ENCODE measurements at places on chromosomes 12 and 14.

DNA sequence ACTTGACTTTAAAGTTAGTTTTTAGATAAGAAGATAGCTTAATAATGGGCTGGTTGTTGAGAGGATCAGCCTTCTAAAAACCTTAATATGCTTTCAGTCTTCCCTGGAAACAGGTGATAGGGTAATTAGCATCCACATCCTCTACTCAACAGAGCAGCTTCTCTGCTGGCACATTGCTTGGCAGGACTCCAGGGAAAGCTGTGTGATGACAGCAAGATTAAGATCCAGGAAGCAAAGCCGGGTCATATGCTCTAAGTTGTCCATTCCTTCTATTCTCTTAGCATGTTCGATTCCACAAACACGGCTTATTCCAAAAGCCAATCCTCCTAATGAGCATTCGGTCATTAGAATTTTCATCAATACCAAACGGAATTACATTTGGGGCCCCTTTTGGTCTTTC lies 87.0 kb downstream of the HMGA2 start:
- DNase-seq = no peak

DNA sequence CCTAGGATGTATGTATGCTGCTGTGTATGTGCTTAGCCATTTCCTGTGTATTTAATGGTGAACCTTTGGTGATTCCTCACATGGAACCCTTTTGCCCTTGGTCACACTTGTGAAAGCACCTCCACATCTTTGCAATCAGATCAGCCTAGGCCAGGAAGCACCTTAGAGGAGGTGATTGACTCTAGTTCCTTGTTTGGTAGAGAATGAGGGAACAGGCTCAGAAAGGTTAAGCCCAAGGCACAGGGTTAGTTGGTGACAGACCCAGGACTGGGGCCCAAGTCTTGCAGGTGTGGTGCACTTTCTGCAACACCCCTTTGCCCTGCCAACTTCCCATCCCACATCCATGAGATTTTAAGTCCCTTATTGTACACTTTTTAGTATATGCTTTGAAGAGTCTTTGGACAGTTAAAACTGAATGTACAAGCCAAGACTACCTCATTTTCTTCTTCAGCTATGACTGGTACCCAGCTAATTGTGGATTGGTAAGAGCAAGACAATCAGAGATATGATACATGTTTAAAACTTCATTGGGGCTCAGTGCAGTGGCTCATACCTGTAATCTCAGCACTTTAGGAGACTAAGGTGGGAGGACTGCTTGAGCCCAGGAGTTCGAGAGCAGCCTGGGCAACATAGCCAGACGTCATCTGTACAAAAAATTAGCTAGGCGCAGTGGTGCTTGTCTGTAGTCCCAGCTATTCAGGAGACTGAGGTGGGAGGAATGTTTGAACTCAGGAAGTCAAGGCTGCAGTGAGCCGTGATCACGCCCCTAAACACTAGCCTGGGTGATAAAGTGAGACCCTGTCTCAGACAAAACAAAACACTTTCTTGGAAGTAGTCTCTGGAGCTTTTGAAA lies 71.1 kb downstream of the RASSF3 start:
- no peak for DNase-seq

- no peak for DNase-seq
Measured at GRCh38 chr12:116692605-116693004, 45.3 kb downstream of the SPRING1 start.

DNA sequence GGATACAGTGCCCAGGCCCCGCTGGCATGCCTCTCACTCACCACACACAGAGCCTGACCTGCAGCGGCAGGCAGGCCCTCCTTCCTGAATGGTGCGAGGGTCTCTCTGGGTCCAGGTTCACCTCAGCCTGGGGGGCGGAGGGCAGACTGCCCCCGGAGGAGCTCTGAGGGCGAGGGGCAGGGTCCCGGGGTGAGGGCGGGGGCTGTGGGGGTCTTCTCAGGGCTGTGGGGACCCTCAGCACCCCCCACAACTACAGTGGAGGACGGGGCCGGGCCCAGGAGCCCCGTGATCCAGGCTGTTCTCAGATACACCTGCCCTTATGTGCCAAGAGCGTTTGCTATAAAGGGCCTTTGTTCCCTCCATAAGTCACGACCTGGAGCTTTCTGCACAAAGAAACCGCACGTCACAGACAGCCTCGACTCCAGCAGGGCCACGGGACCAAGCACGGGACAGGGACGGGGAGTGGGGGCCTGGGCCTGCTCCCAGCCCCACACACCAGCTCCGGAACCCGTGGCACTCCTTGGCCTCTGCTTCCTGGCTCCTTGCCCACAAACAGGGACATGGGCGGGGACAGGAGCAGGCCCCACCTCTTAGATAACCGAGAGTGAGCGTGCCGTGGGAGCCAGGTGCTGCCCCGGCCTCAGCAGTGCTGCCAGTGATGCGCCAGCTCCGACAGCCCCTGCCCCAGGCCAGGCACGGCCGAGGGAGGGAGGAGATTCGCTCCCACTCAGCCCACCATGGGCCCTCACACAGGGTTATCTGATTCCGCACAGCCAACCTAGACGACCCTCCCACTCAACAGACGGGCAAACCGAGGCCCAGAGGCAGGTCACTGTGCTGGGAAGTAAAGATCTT lies 101.9 kb downstream of the RFLNA start:
- no peak for DNase-seq

- no peak for DNase-seq
Measured at GRCh38 chr14:104217486-104218360, 79.3 kb downstream of the KIF26A start.

DNA sequence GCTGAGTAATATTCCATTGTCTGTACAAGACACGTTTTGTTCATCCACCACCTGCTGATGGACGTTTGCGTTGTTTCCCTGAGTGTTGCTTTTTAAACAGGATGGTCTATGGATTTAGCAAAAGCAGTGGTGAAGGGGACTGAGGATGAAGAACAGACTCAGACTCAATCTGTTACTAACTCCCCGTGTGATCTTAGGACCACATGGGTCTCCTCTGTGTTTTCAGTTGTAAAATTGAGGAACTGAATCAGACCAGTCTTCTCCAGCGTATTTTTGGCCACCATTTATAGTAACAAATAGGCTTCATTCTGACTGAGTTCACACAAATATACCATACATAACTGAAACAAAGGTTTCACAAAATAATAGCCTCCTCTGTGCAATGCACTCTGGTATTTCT lies 85.6 kb downstream of the FOXN3 start:
- DNase-seq = no peak

DNA sequence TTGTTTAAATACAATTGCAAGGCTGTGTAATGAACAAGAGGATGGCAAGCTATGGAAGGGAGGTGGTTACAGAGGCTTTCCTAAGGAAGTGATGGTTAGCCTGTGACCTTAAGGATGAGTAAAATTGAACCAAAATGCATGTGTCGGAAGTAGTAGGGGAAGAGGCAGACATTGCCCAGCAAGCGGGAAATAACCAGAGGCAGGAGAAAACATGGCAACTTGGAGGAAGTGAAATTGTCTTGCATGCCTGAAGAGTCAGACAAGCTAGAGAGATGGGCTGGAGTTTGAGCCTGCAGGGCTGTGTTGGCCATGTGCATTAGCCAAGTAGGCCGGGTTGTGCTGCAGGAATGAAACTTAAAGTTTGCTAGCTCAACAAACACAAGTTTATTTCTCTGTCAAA lies 96.2 kb downstream of the BTG1 start:
- DNase-seq = no peak

DNA sequence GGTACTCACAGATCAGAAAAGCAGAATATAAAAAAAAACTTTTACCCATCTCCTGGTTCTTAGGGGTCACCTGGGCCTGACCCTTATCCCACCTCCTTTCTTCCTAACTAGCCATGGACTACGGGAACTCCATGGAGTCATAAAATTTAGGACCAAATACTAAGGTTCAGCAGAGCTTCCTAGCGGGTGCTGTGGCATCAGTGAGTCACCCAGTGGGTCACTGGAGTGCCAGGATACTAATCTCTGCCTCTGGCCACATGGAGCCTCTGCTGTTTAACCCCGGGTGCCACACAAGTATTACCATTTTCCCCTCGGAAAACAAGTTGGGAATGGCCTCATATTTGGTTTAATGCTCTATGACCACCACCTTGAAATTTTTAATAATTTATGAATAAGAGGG lies 6.9 kb downstream of the ZBTB39 start:
- DNase-seq = no peak

DNA sequence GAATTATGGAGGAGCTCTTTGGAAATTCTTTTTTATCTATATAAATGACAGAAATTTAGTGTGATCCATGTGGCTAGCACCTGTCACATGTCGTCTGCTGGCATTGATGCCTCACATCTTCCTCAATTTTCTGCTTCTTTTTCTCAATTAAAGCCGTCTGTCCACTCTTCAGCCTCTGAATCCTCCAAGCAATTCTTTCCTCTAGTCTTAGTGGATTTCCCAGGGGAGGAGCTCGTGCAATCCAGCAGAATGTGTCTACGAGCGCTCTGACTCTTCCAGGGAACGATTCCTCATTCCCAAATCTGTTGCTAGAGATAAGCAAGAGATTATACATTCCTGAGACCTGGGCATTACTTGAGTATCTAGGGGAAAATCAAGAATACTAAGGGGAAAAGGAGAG lies 176.6 kb downstream of the EMP1 start:
- DNase-seq = no peak

GRCh38 chr12:1915082-1915968 lies 3.1 kb downstream of the CACNA2D4 start:
- DNase-seq = peak; percentile 33

DNA sequence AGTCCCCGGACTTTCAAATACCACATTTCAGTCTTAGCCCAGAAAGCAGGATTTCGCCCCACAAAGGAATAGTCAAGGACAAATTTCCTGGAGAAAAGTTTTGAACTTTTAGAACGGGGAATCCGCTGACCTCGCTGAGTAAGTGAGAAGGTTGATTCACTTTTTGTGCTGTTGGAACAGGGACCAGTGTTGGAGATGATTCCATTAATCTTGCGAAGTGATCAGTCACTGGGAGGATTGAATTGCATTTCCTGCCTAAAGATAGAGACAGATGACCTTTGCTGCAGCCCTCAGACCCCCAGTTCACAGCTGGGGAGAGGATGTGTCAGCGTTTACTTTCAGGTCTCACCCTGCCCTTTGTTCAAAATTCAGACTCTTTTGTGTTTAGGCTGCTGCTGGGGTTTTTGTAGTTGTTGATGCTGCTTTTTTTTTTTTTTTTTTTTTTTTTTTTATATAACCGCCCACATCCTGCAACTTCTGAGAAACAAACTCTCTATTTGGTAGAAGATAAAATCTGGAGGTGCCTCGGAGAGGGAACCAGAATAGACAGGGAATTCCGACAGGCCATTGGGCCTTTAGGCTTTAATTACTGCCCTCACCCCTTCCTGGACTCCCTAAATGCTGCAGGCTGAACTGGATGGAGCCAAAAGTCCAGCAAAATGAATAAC lies 9.8 kb upstream of the KDM2B start:
- peak; percentile 74 for DNase-seq

DNA sequence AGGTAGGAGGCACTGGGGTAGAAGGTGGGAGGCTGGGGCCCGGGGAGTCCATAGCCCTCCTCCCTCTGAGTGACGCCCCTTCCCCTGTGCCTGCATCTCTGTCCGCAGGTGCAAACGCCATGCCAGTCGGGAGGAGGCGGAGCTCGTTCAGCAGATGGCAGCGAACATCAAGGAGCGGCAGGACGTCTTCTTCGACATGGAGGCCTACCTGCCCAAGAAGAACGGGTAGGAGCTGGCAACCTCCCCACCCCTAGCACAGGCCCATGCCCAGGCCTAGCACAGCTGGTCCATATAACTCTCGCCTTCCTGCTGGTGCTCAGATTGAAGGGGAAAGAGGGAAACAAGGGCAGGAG lies 35.6 kb downstream of the TMEM120B start:
- DNase-seq = no peak

- no peak for DNase-seq
Measured at GRCh38 chr12:67477681-67478265, 170.8 kb upstream of the DYRK2 start.

All from activated naive CD8-positive, alpha-beta T cell treated with anti-CD3 and anti-CD28 coated beads for 36 hours (primary cell).